ENCODE measurements at places on chromosomes 6 and 20.

- DNase-seq: no peak
These were observed 3.4 kb upstream of the SCML4 start for GRCh38 chr6:107827541-107827940.

- peak; percentile 79 for DNase-seq
These were observed 1.7 kb downstream of the NUDT3 start for GRCh38 chr6:34390531-34391472.

DNA sequence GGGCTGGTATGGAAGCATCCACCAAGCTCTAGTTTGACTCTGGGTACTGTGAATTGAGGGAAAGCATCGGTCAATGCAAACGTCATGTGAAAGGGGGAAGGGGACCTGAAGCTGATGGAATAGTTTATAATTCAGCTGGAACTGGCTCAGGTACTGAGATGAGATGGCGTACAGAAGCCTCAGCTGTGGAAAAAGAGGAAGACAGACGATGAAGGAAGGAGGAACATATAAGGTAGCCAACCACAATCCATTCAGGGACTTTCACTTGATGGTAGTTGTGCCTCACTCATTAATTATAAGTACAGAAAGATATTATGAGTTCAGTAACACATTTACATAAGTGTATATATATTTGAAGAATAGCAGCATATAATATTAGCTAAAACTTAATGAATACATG is 2.7 kb downstream of the CALHM5 start:
- peak; percentile 44 for DNase-seq

GRCh38 chr6:16512544-16513290 is 248.5 kb downstream of the ATXN1 start:
- DNase-seq: no peak

- DNase-seq: no peak
These were observed 915 bp downstream of the PRRC2A start for GRCh38 chr6:31621320-31621939.
